ENCODE measurements at places on chromosomes 3 and 15. TPM values are rescaled to one million over a fixed set of nuclear protein-coding genes. Genes with fewer than 3 reads are reported as not detected.

DNA sequence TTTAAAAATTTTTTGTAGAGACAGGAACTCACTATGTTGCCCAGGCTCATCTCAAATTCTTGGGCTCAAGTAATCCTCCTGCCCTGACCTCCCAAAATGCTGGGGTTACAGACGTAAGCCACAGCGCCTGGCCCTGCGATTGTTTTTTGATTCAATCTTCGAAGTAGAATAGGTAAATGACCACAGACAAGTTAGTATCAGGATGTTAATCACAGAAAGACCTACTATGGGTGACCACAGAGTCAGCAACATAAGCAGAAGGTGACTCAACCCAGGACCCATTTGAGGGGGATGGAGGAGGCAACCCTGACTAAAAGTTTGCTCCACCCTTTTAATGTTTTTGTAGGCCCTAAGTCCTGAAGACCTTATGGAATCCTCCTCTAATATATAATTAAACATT lies 10.0 kb upstream of the USP3 start:
- DNase-seq: no peak

LRRC2 gene
- not detected for total RNA-seq

- no peak for DNase-seq
These were observed 46.2 kb upstream of the CTDSPL2 start for GRCh38 chr15:44381236-44381635.

DNA sequence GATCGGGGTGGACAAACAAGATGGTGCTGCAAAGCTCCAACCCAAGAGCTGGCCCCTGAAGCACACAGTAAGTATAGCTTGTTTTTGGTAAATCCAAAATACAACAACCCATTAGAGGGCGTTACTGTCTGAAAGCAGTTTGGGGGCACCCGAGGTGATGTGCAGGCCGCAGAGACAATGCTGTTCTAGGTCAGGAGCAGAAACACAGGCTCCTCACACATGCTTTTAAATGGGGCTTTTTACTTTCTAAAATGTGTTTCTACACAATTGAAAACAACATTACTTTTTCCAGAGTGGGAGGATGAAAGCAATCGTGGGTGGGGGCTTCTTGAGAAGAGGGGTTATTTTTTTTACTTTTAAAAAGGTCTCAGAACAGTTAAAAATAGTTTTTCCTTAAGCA lies 1029.3 kb upstream of the CFAP20DC start:
- no peak for DNase-seq

SLC4A7 gene
- total RNA-seq: 106 TPM

DNA sequence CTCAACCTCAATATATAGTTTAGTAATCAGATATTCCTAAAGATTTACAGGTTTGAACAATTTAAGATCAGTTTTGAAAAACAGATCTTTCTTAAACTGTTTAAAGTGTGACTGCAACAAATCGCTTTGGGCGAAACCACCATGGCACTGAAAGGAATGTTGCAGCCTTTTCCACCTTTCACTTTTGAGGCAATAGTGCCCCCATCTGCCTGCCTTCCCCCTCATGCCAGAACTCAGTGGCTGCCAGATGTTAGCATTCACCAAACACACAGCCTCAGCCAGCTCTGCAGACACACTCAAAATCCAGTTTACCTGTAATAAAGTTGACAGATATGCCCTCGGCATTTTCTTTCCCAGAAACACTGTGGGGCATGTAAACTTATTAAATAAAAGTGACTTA lies 3.3 kb downstream of the LYSMD4 start:
- DNase-seq: no peak

DNA sequence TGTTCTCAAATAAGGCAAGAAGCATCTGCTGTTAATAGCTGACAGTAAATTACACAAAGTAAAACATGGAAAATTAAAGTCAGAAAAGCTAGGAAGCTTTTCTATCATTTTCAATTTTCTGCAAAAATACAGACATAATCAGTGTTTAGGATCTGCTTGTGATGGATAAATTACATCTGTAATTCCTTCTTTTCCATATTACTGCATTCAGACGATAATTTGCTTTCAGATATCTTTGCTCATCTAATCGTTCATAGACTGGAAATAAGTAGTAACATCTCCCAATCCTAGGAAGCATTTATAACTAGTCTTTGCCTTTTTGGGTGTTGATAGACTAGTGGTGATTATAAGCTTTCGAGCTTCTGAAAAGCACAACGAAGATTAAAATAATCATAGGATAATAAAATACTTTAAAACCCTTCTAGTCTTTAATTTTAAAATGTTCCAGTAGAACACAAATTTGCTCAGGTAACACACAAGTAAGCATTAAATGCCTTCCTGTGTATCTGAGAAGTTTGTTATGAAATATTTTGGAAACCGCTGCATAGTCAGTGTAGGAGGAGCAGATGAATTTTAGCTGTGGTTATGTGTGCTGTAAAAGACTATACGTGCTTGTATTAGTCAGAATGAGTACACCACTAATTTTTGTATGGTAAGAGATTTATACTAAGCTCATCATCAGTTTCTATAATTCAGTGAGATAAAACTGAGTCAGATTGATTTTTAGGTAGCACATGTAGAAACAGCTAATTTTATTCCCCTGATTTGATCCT lies 41.0 kb downstream of the MBNL1 start:
- no peak for DNase-seq

GRCh38 chr15:47866446-47866845 lies 149.1 kb downstream of the SEMA6D start:
- no peak for DNase-seq

Data from natural killer cell treated with Interleukin-12 subunit alpha and Interleukin-12 subunit beta and Interleukin-15 and Interleukin-18, amount 100 ng/mL, for 72 hours (primary cell).